NCI-H748 treated with DMSO at 0.1 percent for 48 hours (cell line): ENCODE measurements at places on chromosomes 11 and 22.

- DNase-seq: no peak
Measured at GRCh38 chr22:31295831-31296657, 3.8 kb upstream of the PIK3IP1 start.

- DNase-seq: no peak
Measured at GRCh38 chr11:113263458-113264259, 50.7 kb upstream of the TTC12 start.

GRCh38 chr22:17950651-17951214 lies 73.6 kb downstream of the MICAL3 start:
- DNase-seq: no peak

DNA sequence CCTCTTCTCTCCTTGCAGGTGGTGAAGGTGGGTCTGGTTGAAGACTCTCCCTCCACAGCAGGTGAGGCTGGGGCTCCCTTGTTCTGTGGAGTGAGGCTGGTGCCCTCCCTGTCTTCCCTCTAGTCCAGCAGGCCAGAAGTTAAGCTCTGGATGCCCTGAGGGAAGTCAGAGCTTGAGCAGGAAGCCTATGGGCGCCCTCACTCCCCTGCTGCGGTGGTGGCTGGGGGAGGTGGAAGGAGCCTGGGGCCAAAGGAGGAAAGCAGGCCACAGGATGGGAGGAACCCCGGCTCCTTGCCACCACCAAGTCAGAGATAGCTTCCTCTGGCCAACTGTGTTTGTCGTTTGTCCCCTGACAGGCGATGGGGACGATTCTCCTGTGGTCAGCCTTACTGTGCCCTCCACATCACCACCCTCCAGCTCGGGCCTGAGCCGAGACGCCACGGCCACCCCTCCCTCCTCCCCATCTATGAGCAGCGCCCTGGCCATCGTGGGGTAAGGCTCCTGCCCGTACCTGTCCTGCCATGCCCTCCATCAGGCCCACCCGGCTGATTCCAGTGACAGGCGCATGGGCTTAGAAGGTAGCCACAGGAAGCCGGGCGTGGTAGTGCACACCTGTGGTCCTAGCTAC lies 29.5 kb upstream of the RAB1B start:
- DNase-seq: no peak

- no peak for DNase-seq
Measured at GRCh38 chr11:92596596-92597317, 372.1 kb downstream of the FAT3 start.

DNA sequence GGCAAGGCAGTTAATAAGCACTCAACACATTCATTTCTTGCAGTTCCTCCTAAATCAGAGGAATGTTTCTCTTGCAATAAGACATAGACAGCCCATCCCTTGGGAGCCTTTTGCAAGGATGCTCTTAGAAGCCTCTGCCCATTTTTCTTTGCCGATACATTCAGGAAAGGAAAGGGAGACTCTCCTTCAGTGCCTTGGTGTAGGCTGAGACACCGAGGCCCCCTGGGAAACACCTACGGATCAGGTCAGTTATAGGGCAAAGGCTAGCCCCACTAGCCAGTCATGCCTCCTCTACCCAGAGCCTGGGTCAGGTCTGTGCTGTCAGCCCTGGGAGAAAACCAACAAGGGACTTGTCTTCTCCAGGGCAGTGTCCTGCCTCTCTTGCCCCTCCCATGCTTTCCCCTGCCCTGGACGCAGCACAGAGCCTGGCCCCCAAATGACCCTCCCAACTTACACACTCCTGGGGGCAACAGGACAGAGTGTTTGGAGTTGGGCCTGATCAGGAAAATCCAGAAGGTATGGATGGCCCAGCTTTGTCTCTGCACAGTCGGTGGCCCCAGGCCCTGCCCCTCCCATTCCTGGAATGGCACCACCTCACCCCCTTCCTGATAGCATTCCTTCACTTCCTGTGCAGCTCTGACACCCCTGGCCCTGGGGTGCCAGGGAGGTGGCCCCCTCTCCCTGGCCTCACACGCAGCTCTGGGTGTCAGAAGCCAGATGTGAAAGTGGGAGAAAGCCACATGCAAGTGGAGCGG lies 18.3 kb downstream of the ANKK1 start:
- DNase-seq: no peak

DNA sequence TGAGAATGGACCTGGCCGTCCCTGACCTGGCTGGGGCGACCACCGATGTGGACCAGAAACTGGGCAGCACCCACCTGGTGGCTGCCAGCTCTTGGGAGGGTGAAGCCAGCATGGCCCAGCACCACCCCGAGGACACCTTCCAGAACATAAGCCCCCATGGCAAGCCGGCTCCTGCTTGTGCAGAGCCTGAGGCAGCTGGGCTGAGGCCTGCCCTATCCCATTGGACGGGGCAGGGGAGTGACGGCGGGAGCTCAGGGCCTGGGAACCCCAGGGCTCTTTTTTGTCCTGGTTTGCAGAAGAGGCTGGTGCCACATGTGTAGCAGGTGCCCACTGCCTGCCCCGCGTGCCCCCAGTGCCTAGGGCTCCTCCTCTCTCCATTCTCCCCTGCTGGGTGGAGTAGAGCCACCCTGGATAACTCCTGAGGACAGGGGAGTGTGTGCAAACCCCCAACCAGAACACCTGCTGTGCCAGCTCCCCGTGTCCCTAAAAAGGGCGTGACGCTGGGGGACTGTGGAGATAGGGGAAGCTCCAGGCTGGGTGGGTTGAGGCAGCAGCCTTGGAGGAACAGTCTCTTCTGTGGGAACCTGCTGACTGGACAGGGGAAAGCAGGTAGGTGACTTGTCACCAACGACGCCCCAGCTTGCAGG lies 11.9 kb downstream of the DUSP8 start:
- DNase-seq: no peak

DNA sequence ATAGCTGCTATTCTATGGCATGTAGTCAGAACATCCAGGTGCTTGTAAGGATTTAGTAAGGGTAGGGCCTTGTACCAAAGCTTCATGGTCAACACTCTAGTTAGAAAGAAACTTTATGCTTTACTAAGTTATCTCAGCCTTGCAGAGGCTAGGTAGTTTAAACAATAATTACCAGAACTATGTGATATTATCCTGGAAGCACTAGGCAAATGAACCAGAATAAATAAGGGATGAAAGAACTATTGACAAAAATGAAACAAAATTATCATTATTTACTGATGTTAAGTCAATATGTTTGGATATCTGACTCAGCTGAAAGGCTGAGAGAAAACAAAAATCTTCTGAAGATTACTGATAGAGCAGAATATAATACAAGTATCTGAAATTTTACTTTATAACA lies 1089.1 kb upstream of the RAG2 start:
- no peak for DNase-seq

GRCh38 chr11:2655834-2656622 lies 43.8 kb downstream of the KCNQ1OT1 start:
- DNase-seq: no peak

- no peak for DNase-seq
Measured at GRCh38 chr22:26674211-26675190, 17.1 kb downstream of the MIAT start.

DNA sequence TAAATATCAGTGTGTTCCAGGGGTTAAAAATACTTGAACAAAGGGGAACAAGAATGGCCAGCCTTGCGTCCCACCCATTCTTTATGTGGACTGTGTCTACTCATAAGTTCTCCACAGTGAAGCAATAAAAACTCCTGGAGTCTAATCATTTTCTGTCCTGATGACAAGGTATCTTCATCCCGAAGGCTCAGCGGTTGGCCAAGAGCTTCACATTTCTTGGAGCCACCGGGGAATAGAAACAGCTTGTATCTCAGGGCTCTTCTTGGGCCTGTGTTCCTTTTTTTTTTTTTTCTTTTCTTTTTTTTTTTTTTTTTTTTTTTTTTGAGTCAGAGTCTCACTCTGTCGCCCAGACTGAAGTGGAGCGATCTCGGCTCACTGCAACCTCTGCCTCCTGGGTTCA lies 36.8 kb upstream of the ADORA2A start:
- no peak for DNase-seq

DNA sequence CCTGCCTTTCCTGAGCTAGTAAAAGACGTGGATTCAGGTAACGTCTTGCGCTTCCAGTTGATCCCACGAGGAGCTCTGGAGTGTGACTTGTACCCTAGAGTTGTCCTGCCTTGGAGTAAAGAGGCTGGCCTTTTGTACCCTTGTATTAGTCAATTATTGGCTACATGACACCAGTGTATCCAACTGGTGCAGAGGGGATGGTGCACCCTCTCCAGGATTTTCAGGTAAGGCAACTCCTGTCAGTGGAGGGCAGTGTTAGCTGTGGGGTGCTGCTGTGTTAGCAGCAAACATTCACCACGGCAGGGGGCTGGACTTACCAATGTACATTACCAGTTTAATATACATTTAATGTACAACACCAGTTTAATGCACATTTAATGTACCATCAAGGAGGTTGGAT lies 233.5 kb downstream of the MIAT start:
- no peak for DNase-seq

DNA sequence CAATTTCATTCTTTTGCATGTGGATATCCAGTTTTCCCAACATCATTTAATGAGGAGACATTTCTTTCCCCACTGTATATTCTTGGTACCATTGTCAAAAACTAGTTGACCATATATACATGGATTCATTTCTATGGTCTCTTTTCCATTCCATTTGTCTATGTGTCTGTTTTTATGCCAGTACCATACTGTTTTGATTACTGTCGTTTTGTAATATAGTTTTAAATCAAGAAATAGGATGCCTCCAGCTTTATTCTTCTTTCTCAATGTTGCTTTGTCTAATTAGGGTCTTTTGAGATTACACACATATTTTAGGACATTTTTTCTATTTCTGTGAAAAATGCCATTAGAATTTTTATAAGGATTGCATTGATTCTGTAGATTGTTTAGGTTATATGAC lies 177.5 kb upstream of the POU2AF2 start:
- DNase-seq: no peak

GRCh38 chr22:32721328-32722180 lies 80.0 kb upstream of the TIMP3 start:
- no peak for DNase-seq

- DNase-seq: no peak
Measured at GRCh38 chr11:130166457-130166784, 6.8 kb downstream of the ST14 start.

DNA sequence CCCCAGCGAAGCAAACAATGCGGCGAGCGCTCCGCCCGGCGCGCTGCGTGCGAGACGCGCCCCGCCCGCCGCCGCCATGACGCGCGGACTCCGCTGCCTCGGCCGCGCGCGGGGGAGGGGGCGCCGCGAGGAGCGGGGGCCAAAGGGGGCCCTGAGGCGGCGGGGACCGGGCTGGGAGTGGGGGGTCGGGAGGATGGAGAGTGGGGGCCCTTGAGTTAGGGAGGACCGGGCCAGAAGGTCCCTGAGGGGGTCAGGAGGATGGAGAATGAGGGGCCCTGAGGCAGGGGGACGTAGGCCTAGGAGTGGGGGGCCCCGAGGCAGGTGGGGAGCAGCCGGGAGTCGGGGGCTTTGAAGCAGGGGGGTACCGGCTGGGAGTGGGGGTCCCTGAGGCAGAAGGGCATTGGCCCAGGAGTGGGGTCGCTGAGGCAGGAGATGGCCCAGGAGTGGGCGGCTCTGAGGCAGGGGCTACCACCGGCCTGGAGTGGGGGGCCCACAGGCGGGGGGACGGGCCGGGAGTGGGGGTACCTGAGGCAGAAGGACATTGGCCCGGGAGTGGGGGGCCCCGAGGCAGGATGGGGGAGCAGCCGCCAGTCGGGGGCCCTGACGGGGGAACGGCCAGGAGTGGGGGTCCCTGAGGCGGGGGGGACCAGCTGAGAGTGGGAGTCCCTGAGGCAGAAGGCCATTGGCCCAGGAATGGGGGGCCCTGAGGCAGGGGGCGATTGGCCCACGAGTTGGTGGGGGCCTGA lies at the start of gene BRD1:
Gene BRD1 (minus strand): TSS at position 21 of the 746 bp plus-strand sequence. CDS start 3,556 bp downstream, outside the sequence.
- no peak for DNase-seq

- DNase-seq: no peak
Measured at GRCh38 chr22:26444777-26445176, 15.7 kb downstream of the ASPHD2 start.

GRCh38 chr22:35312198-35313059 lies 12.7 kb downstream of the TOM1 start:
- no peak for DNase-seq

GRCh38 chr11:29208117-29208516 lies 808.7 kb downstream of the KCNA4 start:
- DNase-seq: no peak

DNA sequence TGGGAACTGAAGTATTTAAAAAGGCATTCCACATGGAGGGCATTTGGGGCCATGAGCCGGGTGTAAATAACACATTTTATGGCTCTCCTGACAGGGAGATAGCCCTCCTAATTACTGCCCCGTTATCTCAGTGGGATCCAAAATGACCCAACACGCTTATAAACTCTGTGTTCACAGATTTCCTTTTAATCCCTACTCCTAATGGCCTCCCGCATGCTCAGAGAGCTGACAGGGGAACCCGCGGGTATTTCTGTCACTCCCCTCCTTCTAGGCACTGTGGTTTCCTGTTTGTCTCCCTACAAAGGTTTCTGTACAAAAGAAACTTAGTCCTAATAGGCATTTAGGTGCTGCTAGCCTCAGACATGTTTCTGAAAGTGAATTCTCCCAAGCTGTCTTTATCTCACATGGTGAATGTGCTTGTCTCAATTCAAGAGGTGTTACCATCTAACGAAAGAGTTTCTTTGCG lies 202.8 kb upstream of the SEZ6L start:
- no peak for DNase-seq

DNA sequence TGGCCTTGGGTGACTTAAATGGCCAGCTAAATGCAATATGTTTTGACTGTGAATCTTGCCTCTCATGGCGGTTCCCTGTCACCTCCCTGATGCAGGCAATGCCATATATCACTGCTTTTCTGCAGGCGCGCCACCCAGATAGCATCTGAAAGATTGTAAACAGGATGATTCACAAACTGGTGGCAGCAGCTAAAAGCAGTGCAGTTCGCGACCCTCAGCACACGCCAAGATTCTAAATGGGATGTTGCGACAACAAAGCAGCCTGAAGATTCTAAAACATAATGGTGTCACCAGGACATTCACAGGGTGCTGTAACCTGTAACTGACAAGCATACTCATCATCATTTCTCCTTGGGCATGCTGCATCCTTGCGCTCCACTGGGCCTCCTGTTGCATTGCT lies 440.4 kb upstream of the CADM1 start:
- no peak for DNase-seq

DNA sequence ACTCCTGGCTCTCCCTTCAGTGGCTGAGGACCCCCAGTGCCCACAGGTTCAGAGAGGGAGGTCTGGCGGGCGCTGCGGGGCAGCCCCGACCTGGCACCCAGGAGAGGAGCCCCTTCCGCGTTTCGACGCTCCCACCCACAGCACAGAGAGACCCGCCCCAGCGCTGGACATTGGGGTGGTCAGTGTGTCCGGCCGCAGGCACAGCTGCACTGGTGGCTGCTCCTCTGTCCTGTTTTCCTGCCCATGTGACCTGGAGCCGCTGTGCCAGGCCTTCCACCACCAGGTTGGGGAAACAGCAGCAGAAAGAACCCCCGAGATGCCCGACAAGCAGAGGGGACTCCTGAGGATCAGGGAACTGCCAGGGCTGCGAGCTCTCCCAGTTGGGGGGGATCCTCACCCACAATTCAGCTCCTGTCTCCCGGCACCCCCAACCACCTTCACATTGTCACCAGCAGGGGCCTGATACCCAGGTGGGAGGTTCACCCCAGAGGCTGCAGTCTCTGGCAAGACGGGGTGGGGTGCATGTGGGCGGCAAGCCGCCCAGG lies 13.6 kb downstream of the KRTAP5-5 start:
- DNase-seq: no peak
